AG08396 (cell line): ENCODE measurements at places on chromosomes 13 and 19.

GRCh38 chr19:32254509-32254890, 90.9 kb upstream of the ZNF507 start:
- DNase-seq: no peak

- peak; percentile 56 for DNase-seq
Observed at GRCh38 chr19:45901432-45901911, 941 bp downstream of the MYPOP start.

DNA sequence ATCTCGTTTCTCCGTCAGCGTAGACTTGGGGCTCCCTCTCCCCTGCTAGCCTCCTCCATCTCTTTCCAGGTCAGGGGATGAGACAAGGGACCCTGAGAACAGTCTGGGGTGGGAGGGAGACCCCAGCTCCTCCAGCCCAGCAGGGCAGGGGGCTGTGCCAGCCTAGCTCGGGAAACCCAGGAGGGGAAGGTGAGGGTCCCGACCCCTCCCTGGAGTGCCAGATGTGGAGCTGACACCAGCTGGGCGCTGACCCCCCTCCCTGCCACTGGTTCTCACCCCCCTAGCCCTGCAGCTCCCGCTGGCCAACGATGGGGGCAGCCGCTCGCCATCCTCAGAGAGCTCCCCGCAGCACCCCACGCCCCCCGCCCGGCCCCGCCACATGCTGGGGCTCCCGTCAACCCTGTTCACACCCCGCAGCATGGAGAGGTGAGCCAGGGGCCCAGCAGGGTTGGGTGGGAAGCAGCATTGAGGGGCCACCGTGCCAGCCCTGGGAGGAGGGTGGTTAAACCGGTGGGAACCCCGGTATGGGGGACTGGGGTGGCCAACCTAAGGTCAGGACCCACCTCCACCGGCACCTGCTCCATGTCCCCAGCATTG, 5.1 kb upstream of the TGFBR3L start:
- DNase-seq: no peak

DNA sequence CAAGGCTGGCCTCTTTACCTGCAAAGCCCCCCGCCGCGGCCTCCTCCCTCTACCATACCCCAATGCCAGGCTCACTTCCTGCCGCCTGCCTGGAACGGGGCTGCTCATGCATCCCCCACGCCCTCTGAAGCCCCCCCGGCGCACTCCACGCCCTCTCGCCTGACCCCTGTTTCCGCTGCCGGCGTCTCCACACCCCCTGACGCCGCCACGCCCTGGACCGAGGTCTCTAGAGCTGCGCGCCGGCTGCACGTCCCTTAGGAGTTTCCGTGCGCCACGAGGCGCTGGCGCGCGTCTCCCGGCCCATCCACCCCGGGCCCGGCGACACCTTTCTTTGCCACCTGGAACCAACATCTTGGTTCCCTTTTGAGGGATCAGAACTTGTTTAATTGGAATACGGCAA, 16.0 kb downstream of the DPRX start:
- DNase-seq: no peak

DNA sequence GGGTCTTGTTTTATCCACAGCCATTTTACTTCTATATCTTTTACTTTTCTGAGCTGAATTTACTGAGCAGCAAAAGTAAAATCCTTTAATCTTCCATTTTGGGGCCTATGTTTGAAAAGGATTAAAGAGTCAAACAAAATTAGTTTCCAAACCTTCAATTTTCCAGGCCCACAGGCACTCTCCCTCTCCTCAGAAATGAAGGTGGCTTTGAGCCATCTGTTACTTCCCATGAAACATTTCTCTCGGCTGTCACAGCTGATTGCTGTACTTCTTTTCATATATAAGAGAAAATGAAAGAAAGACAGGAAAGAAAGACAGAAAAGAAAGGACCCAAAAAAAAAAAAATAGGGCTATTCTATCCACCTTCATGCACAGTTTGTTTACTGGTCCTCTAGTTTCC, 194.9 kb downstream of the LACC1 start:
- DNase-seq: no peak

DNA sequence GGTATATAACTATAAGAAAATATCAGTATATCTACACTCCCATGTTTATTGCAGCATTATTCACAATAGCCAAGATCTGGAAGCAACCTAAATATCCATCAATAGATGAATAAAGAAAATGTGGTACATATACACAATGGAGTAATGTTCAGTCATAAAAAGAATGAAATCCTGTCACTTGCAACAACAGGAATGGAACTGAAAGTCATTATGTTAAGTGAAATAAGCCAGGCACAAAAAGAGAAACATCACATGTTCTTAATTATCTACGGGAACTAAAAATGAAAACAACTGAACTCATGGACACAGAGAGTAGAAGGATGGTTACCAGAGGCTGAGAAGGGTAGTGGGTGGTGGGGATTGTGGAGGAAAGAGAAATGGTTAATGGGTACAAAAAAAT, 665.2 kb downstream of the TBC1D4 start:
- DNase-seq: no peak

DNA sequence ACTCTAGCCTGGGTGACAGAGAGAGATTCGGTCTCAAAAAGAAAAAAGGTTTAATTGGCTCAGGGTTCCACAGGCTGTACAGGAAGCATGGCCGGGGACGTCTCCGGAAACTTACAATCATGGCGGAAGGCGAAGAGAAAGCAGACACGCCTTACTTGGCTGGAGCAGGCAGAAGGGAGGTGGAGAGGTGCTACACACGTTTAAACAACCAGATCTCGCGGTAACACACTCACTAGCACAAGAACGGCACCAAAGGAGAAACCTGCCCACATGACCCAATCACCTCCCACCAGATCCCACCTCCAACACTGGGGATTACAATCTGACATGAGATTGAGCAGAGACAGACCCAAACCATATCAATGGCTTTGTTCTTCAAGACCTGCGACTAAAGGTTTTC, 12.8 kb downstream of the CASP14 start:
- DNase-seq: no peak

DNA sequence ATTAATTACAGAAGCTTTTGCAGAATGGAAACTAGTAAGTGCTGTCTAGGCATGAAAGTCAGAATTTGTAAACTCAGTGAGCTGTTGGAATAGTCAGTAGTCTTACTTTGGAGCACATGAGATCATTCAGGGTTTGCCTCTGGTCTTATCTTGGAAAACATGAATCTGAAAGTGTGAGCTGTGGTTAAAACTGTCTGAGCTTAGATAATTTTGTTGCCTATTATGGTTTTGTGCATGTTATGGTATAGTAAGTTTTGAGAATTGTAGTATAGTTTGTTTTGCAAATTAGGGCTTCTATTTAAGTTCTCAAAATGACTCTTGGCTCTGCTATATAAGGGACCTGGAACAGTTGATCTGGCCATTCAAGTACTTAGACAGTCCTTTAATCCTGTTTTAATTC, 53.7 kb upstream of the TRPC4 start:
- DNase-seq: no peak

GRCh38 chr13:51033421-51034185, 77.5 kb downstream of the C13orf42 start:
- DNase-seq: no peak
